ENCODE measurements at places on chromosomes 3 and 15.

DNA sequence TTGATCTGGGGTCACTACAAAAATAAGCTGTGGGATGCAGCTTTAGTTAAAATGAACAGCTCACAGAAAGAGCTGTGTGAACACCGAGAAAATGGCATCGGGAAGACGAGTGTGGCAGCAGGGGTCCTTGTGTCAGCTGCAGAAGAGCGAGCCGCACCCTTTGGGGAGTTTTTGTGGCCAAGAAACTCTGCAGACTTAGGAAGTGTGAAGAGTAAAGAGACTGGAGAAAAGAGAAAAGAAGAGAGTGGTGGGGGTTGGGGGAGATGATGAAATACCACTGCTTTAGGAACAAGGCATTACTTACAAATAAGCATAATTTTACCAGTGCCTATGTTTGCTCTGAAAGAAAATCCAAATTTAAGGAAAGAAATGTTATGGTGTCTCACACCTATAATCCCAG is 147.8 kb downstream of the LRRC28 start:
- DNase-seq = no peak

GRCh38 chr3:58353722-58354553 is 21.2 kb downstream of the PXK start:
- no peak for DNase-seq

- DNase-seq = no peak
Observed at GRCh38 chr15:70164910-70165715, 67.4 kb upstream of the TLE3 start.

DNA sequence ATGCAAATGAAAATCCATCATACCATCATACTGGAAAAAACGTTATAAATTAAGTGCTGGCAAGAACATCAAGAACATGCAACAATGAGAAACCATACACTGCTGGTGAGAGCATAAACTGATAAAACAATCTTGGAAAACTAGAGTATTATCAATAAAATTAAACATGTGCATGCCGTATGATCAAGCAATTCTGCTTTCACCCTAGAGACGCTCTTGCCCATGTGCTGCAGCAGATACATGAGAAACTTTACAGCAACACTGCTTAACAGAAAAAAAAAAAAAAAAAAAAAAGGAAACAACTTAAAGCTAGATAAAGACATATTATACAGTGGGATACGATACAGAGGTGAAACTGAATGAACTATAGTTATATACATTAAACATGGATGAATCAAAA is 21.8 kb downstream of the SPG11 start:
- DNase-seq = no peak

DNA sequence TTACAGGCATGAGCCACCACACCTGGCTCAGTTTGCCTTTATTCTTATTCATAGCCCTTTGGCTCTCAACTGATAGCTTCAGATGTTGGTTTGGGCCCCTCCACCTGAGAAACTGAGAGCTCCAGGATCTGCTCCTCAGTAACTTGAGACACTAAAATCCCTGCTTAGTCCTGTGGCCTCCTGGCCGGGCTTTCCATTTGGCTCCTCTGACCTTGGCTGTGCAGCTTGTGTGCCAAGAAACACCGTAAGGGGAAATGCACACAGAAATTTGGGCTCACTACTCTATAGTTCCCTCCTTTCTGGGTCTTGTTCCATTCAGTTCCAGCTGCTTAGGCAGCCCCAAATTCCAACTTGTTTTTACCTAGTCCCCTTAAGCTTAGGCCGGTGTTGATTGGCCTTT is 24.9 kb downstream of the NIPA2 start:
- no peak for DNase-seq

DNA sequence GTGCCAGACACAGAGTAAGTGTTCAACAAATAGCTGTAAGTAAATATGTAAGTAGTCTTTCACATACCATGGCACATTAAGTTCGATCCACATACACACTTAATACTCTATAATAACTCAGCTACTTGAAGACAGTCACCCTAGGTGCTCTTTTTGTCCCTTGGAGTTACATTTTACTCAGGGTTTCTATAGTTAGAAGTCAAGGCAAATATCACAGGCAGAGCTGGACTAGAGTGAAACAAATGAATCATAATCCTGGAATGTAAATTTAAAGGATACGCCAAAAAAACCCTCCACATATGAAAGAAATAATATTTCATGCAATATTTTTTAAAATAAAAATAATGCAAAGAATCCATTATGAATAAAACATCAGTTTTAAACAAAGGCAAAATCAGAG is 461.8 kb downstream of the MAGI1 start:
- no peak for DNase-seq

GRCh38 chr3:50192689-50193141 is 1.3 kb downstream of the GNAT1 start:
- peak; percentile 64 for DNase-seq

- DNase-seq = no peak
Observed at GRCh38 chr3:154122912-154123559, 1.8 kb downstream of the ARHGEF26 start.

DNA sequence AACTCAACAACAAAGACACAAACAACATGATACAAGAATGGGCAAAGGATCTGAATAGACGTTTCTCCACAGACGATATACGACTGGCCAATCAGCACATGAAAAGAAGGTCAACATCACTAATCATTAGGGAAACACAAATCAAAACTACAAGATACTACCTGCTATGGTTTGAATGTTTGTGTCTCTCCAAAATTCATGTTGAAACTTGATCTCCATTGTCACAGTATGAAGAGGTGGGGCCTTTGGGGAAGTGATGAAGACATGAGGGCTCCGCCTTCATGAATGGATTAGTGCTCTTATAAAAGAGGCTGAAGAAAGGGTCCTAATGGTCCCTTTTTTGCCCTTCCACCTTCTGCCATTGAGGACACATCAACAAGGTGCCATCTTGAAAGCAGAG is 32.3 kb downstream of the ACAP2 start:
- DNase-seq = no peak

GRCh38 chr3:119531151-119531550 is 28.3 kb downstream of the CD80 start:
- DNase-seq = no peak

DNA sequence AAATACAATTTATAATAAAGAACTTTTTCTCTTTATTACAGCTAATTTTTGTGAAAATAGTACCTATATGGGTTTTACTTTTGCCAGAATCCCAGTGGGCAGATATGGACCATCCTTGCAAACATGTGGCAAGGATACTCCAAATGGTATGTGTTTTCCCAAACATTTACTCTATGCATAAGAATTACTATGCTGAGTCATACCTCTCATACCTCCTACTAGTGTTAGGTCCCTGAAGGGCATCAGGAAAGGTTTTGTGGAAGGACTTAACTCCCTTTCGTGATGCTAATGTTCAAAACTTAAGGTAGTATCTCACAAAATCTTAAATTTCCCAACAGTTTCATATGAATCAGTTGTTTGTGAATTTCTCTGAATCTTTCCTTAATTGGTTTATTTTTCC is 21.3 kb downstream of the ADGRG7 start:
- no peak for DNase-seq

DNA sequence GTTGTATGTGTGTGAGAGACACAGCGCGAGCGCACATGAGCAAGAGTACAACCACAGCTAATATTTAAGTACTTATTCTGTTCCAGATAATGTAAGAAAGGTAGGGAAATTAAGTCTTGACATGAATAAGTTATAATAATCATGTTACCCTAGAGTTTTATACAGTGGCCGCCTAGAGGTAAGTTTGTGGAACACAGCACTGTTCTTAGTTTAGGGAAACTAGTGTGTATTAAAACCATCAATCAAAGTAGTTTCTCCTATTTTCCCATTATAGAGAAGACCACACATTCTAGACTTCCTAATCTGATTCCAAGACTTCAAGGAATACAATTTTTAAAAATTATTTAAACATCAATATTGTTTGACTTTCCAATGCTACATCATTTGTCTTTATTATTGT is 9.5 kb downstream of the ALDH1A2 start:
- no peak for DNase-seq

GRCh38 chr15:84982301-84982920 is 755 bp downstream of the PDE8A start:
- DNase-seq = peak; percentile 28

DNA sequence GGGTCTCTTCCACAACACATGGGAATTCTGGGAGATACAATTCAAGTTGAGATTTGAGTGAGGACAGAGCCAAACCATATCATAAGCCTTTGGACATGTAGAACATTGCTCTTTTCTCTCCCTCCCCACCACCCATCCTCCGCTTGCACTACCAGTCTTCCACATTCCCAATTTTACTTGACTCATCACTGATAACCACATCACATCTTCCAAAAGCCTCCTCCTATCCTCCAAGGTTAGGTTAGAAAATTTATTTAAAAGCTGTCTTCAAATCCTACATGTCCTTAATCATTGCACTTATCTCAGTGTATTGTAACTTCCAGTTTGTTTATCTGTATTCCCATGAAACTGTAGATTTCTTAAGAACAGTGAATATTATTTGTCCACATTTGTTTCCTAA is 10.4 kb downstream of the ZBED2 start:
- DNase-seq = no peak

DNA sequence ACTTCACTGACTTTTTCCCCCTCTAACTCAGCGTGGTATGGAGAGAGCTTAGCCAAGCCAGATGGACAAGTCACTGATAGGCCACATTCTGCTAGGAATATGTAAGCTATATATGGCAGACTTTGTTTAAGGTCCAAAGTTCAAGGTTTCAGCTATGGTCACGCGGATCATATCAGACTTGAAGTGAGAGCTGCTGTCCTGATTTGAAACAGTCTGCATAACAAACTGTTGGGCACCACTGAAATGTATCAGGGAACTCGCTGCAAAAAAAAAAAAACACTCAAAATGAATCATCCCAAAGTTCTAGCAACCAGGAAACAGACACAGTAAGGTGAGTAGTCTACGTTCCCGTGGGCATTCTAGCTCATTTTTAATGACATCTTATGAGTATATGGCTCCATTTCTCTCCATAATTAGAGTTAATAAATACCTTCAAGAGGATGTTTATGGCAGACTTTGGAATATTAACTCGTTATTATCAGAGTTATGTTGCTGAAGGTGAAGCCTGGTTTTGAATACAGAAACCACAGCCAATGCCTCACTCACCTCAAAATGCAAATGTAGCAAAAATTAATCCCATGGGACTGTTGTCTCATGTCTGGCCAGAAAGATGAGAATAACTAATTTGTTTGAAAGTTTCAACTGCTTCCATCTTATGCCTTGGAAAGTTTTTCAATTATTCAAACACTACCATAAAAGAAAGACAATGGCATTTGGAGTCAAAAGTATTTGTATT is 12.3 kb downstream of the DPH3 start:
- DNase-seq = no peak

DNA sequence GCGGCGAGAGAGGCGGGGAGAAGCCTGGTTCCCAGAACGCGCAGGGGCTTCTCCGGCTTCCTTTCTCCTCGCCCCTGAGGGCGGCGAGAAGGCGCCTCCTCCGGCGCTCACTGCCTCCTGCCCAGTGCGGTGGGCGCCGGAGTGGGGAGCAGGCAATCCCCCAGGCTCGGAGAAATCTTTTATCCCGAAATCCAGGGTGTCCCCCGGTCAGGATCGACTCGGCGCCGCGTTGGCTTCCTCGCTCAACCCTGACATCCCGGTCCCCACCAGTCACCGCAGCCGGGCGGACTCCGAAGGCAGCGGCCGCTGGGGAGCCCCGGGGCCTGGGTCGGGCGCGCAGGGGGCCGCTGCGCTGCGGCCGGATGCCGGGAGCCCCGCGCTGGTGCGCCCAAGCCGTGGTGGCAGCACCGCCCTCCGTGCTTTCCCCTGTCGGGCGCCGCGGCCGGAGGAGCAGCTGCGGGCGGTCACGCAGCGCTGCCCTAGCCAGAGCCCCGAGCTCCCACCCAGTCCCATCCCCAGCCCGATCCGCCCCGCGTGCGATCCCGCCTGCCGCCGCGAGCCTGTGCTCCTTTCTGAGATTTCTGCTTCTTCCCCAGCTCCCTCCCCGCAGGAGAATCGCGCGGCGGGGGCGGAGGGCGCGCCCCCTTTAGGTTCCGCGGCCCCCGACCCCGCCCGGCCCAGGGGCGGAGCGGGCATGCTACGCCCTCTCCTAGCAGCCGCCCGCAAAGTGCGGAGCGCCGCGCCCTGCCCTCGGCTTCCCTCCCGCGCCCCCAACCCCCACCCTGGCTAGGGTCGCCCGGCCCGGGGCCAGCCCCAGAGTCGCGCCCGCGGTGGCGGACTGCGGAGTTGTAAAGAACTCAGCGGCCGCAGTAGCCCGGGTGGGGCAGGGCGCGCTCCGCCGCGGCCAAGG is 683 bp upstream of the CACNA2D3 start:
- DNase-seq = no peak

DNA sequence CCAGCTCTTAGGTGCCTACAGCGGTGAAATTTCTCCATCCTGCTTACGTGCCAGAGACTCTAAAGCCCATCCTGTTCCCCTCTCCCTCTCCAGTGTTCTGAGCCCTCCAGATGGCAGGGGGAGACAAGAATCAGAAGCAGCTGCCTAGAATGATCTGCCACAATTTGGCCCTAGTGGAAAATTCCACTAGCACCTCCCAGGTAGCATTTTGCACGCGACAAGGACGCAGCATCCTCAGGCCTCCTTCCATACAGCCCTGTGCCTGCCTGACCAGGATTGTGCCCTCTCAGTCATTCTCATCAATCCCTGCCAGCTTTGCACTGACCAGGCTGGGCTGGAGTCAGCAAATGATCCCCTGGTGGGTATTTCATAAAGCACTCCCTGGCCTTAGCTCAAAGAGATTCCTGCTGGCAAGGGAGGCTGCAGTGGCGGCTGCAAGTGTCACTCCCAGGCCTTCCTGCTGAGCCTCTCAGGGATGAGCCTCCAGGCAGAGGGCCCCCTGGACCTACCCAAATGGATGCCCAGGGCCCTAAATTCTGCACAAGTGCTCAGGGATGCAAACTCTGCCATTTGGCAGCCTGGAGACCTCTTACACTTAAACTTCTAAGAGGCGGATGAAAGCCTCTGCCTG is 130.2 kb upstream of the ATP2B2 start:
- DNase-seq = no peak

DNA sequence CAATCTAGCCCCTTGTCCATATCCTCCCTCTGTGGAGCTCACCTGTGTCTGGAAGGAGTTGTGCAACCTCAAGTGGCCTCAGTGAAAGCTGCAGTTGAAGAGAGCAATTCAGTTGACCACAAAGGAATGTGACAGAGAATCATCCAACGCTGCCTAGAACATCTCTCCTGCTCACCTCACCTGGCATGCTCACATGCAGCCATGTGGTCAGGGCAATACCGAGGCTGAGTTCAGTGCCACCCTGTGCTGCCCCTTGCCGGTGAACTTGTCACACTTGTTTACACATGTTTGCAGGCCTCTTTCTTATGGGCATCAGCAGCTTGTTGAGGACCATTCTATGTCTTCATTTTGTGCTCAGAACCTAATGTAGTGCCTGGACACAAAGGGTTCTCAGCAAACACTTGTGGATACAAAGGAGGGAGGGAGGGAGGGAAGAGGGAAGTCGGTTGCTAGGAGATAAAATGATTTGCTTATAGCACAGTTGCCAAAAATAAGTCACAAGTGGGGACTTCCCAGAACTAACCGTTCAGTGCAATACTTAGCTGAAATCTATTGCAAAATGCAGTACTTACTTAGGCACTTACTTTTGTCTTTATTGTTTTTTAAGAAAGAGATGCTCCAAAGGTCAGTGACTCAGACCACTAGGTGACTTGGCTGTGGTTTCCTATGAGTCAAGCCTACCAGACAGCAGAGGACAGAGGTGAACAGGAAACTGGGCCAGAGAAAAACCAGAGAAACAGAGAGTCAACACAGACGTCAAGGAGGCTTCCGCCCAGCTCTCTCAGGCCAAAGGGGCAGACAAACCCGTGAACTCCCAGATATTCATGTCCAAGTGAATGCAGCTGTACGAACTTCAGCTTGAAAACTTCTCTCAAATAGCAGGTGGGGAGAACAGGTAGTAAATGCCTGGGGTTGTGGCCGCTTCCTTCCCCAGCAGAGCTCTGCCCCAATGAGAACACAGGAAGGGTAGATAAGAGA is 227.8 kb upstream of the CTNNB1 start:
- DNase-seq = no peak

GRCh38 chr3:141258973-141259372 is 27.3 kb downstream of the PXYLP1 start:
- no peak for DNase-seq
